HCT116 (cell line): ENCODE measurements at places on chromosomes 7 and 10.

DNA sequence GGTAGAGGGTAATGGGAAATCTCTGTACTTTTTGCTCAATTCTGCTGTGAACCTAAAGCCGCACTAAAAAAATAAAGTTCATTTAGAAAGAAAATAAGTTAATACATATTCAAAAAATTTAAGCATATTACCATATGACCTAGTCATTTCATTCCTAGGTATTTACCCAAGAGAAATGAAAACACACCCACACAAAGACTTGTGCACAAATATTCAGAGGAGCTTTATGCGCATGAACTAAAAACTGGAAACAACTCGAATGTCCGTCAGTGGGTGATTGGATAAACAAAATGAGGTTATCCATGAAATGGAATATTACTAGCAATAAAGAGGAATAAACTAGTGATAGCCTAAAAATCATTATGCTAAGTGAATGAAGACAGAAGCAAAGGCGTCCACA, 62.6 kb upstream of the ZNRF2 start:
- no peak for DNase-seq

- no peak for DNase-seq
Observed at GRCh38 chr7:29145553-29146056, 732 bp downstream of the CPVL start.

DNA sequence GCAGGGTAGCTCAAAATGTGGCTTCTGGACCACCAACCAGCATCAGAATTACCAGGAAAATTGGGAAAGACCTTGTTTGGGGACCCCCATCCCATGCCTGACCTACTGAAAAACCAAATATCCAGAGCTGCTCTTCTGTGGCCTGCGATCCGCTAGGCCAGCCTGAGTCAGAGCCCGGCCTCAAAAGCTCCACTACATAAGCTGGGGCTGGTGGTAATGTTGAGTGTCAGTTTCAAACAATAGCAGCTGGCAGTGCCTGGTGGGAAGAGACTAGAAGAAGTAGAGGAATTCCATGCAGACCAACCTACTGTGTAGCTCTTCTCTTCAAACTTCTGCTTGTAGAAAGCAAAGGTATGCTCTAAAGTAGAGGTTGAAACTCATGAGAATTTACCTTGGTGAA, 52.0 kb downstream of the KLRG2 start:
- no peak for DNase-seq

- DNase-seq = no peak
Observed at GRCh38 chr7:51324206-51324898, 7.7 kb upstream of the COBL start.
